Uterus (tissue), 4 donors: ENCODE measurements at places on chromosomes 3 and 15. TPM values are rescaled to one million over a fixed set of nuclear protein-coding genes. Genes with fewer than 3 reads are reported as not detected.

Gene GP9
- total RNA-seq = 0.35 TPM

Gene MYNN
- 55.9 TPM for total RNA-seq

Gene GOLGA6L7
- not detected for total RNA-seq

Gene SLC22A14
- total RNA-seq = not detected

Gene U2SURP
- 43.3 TPM for total RNA-seq

Gene TMIE
- 2.1 TPM for total RNA-seq

Gene C2CD4A
- not detected for total RNA-seq

Gene SAMD7
- not detected for total RNA-seq

Gene CLDND1
- 134 TPM for total RNA-seq

Gene TYRO3
- 25.9 TPM for total RNA-seq

- H3K27me3 ChIP-seq = no peaks in the 10 kb centered on the region
- no peaks in the 10 kb centered on the region for H3K36me3 ChIP-seq
- no peaks in the 10 kb centered on the region for H3K4me1 ChIP-seq
- DNase-seq = no peak
- no peak overlapping the region for H3K27ac ChIP-seq
These were observed 413.5 kb downstream of the OCA2 start for GRCh38 chr15:27685644-27686043.

GRCh38 chr3:19155375-19155774 is 7.1 kb downstream of the KCNH8 start:
- H3K36me3 ChIP-seq = no peaks in the 10 kb centered on the region
- H3K4me1 ChIP-seq = no peaks in the 10 kb centered on the region
- no peak overlapping the region for H3K4me3 ChIP-seq
- no peak overlapping the region for H3K27ac ChIP-seq
- no peaks in the 10 kb centered on the region for H3K27me3 ChIP-seq
- no peak for DNase-seq

GRCh38 chr3:108055931-108056330 is 34.9 kb downstream of the CD47 start:
- H3K4me3 ChIP-seq = no peak overlapping the region
- no peaks in the 10 kb centered on the region for H3K4me1 ChIP-seq
- DNase-seq = no peak
- H3K27ac ChIP-seq = no peak overlapping the region
- H3K36me3 ChIP-seq = no peaks in the 10 kb centered on the region

DNA sequence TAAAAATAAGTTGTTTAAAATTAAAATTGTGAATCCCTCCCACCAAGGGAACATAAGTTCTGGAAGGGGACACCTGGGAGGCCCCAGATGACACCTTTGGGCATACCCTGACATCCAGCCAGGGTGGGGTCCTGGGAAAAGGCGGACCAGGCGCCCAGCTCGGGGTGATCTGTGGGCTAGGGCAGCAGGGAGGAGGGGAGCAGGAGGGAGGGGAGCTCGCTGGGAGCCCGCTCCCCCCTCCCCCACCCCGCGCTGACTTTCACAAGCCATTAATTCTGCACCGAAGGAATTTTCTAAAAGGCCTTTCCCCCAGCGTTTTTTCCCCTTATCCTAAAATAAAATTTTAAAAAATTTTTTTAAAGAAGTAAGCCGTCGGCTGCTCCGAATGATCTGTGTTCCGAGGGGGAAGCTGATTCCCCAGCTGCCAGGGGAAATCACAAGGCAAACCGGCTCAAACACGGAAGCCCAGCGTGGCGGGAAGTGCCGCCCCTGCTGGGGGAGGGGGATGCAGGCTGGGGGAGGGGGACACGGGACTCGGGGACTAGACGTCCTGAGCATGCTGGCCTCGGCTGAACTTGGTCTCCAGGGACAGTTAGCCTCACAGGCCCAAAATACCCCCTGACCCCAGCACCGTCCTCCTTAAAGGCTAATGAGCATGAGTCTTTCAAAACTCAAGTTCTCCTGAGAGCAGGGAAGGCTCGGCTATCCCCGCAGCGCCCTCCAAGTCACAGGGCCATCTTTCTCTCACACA is 13.9 kb downstream of the PLXND1 start:
- H3K27me3 ChIP-seq = no peaks in the 10 kb centered on the region
- H3K27ac ChIP-seq = peak overlapping the region; percentile 97
- H3K4me1 ChIP-seq = peaks cover 12% of the 10 kb centered on the region
- peak; percentile 83 for DNase-seq
- no peaks in the 10 kb centered on the region for H3K36me3 ChIP-seq

- H3K27ac ChIP-seq = no peak overlapping the region
- no peaks in the 10 kb centered on the region for H3K27me3 ChIP-seq
- no peak overlapping the region for H3K4me3 ChIP-seq
- H3K36me3 ChIP-seq = no peaks in the 10 kb centered on the region
- no peak for DNase-seq
These were observed 7.3 kb downstream of the TRA2B start for GRCh38 chr3:185930393-185931107.

GRCh38 chr3:136671921-136672320 is 80.3 kb downstream of the STAG1 start:
- no peak for DNase-seq
- H3K27ac ChIP-seq = no peak overlapping the region
- H3K4me3 ChIP-seq = no peak overlapping the region
- no peaks in the 10 kb centered on the region for H3K4me1 ChIP-seq
- H3K27me3 ChIP-seq = no peaks in the 10 kb centered on the region

GRCh38 chr3:153956613-153957012 is 164.6 kb upstream of the ARHGEF26 start:
- DNase-seq = no peak

- no peaks in the 10 kb centered on the region for H3K4me1 ChIP-seq
- H3K36me3 ChIP-seq = no peaks in the 10 kb centered on the region
- no peak overlapping the region for H3K27ac ChIP-seq
- no peak for DNase-seq
These were observed 17.3 kb downstream of the DENND6A start for GRCh38 chr3:57675530-57675929.

DNA sequence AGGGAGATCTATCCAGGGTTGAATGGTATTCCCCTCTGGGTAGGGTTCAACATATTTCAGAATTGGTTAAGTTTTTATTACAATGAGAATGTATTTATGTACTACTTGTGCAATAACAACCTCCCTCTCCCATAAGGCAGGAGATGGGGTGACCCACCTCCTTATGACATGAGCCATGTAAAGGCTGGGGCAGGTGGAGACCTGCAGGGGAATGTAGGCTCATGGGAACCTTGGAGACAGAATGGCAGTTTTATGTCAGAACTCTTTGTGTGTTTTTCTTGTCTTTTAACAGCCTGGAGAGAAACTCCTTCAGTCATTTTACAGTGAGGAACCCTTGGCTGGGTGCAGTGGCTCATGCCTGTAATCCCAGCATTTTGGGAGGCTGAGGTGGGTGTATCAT is 24.6 kb upstream of the INSYN1 start:
- no peaks in the 10 kb centered on the region for H3K36me3 ChIP-seq
- H3K4me1 ChIP-seq = no peaks in the 10 kb centered on the region
- H3K27ac ChIP-seq = no peak overlapping the region
- H3K27me3 ChIP-seq = no peaks in the 10 kb centered on the region
- DNase-seq = no peak
- no peak overlapping the region for H3K4me3 ChIP-seq

GRCh38 chr3:14514323-14514720 is 25.8 kb downstream of the GRIP2 start:
- no peaks in the 10 kb centered on the region for H3K27me3 ChIP-seq
- H3K4me1 ChIP-seq = no peaks in the 10 kb centered on the region
- H3K27ac ChIP-seq = no peak overlapping the region
- DNase-seq = peak; percentile 10
- H3K36me3 ChIP-seq = no peaks in the 10 kb centered on the region
- H3K4me3 ChIP-seq = no peak overlapping the region

- DNase-seq = no peak
- H3K36me3 ChIP-seq = no peaks in the 10 kb centered on the region
- H3K4me1 ChIP-seq = no peaks in the 10 kb centered on the region
- no peaks in the 10 kb centered on the region for H3K27me3 ChIP-seq
These were observed 2.1 kb upstream of the HTR3D start for GRCh38 chr3:184029443-184029842.

GRCh38 chr3:155158346-155159037 is 78.4 kb downstream of the MME start:
- DNase-seq = no peak
- no peak overlapping the region for H3K27ac ChIP-seq
- no peaks in the 10 kb centered on the region for H3K4me1 ChIP-seq
- no peaks in the 10 kb centered on the region for H3K36me3 ChIP-seq

GRCh38 chr3:171452328-171452727 is 7.9 kb downstream of the TNIK start:
- no peak for DNase-seq
- no peaks in the 10 kb centered on the region for H3K27me3 ChIP-seq
- no peak overlapping the region for H3K4me3 ChIP-seq
- no peak overlapping the region for H3K27ac ChIP-seq
- no peaks in the 10 kb centered on the region for H3K4me1 ChIP-seq

DNA sequence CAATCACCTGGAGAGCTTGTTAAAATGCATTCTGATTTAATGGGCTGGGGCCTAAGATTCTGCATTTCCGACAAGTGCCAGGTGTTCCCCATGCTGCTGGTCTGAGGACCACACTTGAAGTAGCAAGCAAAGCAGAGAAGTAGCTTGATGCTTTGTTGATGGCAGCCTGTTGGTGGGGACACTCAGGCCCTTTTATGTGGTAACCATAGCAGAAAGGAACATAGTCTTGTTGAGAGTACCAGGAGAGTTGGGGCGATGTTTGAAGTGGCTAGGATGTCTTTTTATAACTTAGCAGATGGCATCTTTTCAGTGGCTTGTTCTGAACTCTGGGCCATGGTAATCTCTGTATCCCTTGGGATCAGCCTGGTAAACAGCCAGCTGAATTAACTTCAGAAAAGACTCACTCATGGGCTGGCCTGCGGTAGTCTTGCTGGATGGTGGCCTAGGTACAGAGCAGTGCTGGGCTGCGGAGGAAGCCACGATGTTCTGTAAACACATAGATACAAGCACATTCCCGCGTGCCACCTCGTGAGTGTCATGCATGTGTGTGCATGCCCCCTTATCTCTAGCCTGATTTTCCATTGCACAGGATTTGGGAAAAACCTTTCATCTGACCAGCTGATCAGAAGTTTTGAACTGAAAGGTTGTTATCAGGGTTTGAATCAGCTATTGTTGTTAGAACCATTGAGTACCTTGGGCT is 292.4 kb upstream of the LRRFIP2 start:
- no peaks in the 10 kb centered on the region for H3K36me3 ChIP-seq
- H3K4me1 ChIP-seq = no peaks in the 10 kb centered on the region
- H3K27ac ChIP-seq = no peak overlapping the region
- H3K4me3 ChIP-seq = no peak overlapping the region
- DNase-seq = no peak

GRCh38 chr3:170605490-170605889 is 19.6 kb upstream of the SLC7A14 start:
- DNase-seq = no peak
- H3K27me3 ChIP-seq = no peaks in the 10 kb centered on the region
- H3K4me3 ChIP-seq = no peak overlapping the region
- no peak overlapping the region for H3K27ac ChIP-seq

DNA sequence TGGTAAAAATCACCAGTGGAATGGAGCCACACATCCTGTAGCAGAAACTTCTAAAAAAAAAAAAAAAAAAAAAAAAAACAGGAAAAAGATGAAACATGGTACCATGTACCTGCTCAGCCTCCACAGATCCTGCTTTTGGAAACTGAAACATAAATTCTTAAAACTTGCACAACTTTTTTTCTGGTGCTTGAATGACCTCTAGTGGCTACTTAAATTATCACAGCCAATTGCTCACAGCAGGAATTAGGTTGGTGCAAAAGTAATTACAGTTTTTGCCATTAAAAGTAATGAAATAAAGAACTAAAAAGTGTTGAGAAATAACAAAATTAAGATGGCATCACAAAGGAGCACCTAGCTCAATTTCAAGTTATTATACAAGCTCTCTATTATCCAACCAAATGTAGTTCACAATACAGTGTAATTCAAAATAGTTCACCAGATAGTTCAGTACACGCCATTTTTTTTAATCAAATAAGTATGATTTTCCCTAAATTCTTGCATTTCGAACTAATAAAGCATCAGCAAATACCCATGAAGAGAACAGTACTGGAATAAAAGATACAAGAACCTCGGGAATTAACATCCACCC is 80.6 kb downstream of the ULK4 start:
- no peaks in the 10 kb centered on the region for H3K27me3 ChIP-seq
- no peak overlapping the region for H3K4me3 ChIP-seq
- H3K4me1 ChIP-seq = no peaks in the 10 kb centered on the region

GRCh38 chr3:188584162-188584529 is 430.2 kb downstream of the LPP start:
- peak overlapping the region; percentile 60 for H3K27ac ChIP-seq
- DNase-seq = no peak
- no peak overlapping the region for H3K4me3 ChIP-seq
- no peaks in the 10 kb centered on the region for H3K4me1 ChIP-seq
- no peaks in the 10 kb centered on the region for H3K36me3 ChIP-seq

GRCh38 chr15:81012588-81012987 is 11.9 kb downstream of the TLNRD1 start:
- H3K27ac ChIP-seq = no peak overlapping the region
- no peak overlapping the region for H3K4me3 ChIP-seq
- DNase-seq = no peak
- no peaks in the 10 kb centered on the region for H3K36me3 ChIP-seq

GRCh38 chr3:159654183-159655134 is 334.2 kb upstream of the IL12A start:
- no peaks in the 10 kb centered on the region for H3K27me3 ChIP-seq
- no peaks in the 10 kb centered on the region for H3K36me3 ChIP-seq
- H3K27ac ChIP-seq = no peak overlapping the region
- H3K4me1 ChIP-seq = no peaks in the 10 kb centered on the region

GRCh38 chr15:72155003-72155621 is 36.9 kb downstream of the SENP8 start:
- H3K4me1 ChIP-seq = no peaks in the 10 kb centered on the region
- peak overlapping the region; percentile 48 for H3K4me3 ChIP-seq
- peak; percentile 69 for DNase-seq
- no peaks in the 10 kb centered on the region for H3K27me3 ChIP-seq
- no peaks in the 10 kb centered on the region for H3K36me3 ChIP-seq

DNA sequence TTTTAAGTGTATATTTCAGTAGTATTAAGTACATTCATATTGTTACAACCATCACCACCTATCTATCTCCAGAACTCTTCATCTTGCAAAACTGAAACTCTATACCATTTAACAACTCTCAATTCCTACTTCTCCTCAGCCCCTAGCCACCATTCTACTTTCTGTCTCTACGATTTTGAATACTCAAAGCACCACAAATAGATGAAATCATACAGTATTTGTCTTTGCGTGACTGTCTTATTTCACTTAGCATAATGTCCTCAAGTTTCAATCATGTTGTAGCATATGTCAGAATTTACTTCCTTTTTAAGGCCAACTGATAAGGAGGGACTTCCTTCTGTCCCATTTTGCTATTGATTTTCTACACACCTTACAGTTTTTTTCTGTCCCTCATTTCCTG is 593.3 kb downstream of the FHIT start:
- no peaks in the 10 kb centered on the region for H3K36me3 ChIP-seq
- no peaks in the 10 kb centered on the region for H3K4me1 ChIP-seq
- H3K4me3 ChIP-seq = no peak overlapping the region
- no peak for DNase-seq

GRCh38 chr3:186352369-186352768 is 9.7 kb downstream of the DGKG start:
- DNase-seq = no peak
- no peaks in the 10 kb centered on the region for H3K36me3 ChIP-seq
- no peaks in the 10 kb centered on the region for H3K4me1 ChIP-seq
- no peaks in the 10 kb centered on the region for H3K27me3 ChIP-seq
- no peak overlapping the region for H3K4me3 ChIP-seq
